ENCODE measurements at places on chromosomes 12 and 14. TPM values are rescaled to one million over a fixed set of nuclear protein-coding genes. Genes with fewer than 3 reads are reported as not detected.

Gene OR10A7
- total RNA-seq: not detected

Gene WSCD2
- 26.6 TPM for total RNA-seq

Gene PLEKHH1
- total RNA-seq: 2.7 TPM

Gene RNASE2
- 1.7 TPM for total RNA-seq

Gene TBX3
- total RNA-seq: 7.5 TPM

- DNase-seq: no peak
Observed at GRCh38 chr14:24395609-24396582, 2.9 kb upstream of the NYNRIN start.

- no peak for DNase-seq
Observed at GRCh38 chr14:75723716-75724115, 62.7 kb downstream of the TTLL5 start.

DNA sequence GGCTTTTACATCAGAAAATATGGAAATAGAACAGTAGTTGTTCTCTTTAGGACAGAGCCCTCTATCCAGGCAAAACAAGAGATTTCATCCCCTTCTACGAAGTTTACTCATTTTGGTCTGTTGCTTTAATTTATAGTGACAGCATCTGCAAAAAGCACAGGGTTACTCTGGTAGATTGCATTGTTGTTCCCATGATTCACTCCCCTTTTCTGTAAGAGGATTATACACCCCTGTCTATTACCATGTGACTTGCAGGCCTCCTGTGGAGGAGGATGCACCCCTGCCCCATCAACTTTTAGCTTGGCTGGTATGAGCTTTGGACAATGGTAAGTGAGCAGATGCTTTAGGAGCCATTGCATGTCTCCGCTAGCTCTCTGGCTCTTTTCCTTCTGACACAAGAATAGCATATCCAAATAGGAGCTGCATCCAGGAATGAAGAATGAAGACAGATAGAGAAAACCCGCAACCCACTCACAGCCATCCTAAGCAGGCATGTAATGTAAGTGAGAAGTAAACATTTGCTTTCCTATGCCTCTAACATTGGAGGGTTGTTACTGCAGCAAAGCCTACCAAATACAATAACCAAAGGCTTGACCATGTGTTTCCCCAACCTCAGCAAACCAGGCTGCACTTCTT, 304.2 kb downstream of the AKAP6 start:
- no peak for DNase-seq

GRCh38 chr12:56878010-56878339, 56.2 kb downstream of the SDR9C7 start:
- DNase-seq: no peak

GRCh38 chr12:120362516-120363273, 6.3 kb downstream of the MSI1 start:
- no peak for DNase-seq

DNA sequence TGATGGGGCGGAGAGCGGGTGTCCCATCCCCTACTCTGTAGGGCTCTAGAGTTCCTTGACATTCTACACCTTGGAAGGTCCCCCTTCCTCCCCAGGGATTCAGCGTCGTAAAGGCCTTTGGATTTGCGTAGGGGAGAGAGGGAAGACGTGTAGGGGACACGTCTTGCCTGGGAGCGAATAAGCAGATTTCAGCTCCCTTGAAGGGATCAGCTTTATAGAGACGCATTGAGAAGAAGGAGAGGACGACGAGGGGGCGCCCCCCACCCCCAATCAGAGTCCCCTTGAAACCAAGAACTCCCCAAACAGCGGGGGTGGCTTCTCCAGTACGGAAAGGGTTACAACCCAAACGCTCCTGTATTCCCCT, 324 bp downstream of the CALCOCO1 start:
- no peak for DNase-seq

- no peak for DNase-seq
Observed at GRCh38 chr12:105956662-105957457, 181.9 kb downstream of the NUAK1 start.

DNA sequence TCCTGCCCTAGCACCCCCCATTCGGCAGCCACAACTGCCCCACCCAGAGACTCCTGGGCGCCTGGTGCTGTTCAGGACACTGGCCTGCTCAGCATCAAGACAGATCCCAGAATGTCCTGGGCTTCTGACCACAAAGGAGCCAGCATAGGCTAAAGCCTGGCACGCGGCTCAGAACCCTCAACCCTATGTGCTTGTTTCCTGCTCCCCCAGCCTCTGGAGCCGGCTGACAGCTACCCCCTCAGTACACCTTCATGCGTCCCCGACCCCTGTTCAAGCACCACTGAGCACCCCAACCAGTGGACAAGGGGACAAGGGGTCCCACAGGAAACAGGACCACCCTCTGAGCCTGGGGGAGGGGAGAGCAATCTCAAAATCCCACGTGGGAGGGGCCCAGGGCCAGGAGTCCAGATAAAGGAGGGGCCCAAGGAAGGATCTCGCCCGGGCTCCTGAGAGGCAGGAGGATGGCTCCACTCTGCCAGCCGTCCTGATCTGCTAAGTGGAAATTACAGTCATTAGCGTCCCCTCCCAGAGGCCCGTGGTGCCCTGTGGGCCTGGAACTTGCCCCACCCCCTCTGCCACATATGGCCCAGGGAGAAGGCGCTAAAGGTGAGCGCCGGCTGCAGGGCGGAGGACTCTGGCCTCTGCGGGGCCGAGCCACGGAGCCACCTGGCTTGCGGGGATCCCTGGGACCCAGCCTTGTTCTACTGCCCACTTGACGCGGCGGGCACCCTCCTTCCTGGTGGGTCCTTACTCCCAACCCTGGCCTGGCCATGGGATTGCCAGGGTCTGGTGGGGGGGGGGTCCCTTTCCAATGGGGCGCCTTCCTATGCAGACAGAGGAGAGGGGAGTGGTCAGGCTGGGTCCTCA, 27.2 kb upstream of the GPR132 start:
- no peak for DNase-seq

DNA sequence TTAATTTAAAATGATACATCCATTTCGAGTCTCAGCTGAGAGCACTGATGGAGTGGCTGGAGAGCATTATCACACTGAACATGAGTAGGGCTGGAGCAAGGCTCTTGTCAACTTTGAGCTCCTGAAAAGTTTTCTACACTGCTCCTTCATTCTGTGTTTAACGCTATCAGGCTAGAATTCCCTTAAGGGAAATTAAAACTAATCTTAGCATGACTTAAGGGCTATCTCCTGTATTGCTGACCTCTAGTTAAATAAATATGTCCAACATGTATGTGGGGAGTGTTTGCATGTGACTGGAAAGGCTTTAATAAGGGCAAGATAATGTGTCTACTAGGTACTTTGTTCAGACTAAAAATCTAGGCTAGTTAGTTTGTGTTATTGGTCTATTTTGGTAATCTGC, 116.7 kb upstream of the CAND1 start:
- no peak for DNase-seq

DNA sequence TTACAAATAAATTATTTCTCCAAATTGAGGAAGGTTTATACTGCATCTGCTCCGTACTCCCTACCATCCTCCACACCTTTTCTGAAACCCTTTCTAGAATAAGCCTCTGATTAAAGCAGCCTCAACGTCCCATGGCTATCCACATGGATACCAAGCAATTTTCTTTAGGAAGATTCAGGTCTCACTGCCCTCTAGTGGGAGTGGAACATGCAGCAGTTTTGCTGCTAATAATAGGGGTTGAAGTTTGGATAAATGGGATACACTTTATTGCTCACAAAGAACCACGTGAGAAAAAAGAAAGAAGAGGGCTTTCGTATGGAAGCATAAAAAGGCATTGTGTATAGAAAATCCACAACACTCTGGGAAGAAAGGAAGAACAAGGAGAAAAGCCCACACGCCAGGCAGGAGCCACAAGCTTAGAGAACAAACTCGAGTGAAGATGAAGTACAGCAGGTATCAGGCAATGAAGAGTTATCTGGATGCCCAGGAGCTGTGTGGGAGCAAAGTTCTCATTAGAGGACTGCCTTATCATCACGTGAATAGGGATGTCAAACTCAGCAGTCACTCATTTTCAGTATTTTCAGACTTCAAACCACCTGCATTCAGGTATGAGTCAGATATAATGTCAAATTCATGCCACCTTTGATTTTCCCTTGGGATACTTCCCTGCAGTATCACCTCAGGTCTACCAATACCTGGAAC, 45.8 kb downstream of the CCER1 start:
- no peak for DNase-seq

DNA sequence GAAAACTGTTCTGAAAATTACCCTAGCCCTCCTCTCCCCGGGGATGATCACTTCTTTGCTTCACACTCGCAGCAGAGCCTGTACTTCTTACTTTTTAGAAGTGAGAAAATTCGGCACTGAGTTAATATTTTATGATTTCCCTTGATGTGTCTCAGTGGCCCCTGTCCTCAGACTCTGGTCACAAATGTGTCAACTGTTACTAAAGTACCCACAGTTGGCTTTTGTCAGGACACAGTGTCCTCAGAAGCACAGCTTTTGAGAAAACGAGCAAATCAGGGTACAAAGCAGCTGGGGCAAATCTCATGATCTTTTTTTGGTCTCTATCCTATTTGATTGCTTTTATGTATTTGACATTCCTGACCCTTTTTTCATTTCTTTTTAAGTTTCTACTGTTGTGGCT, 142.5 kb downstream of the SYNE2 start:
- DNase-seq: no peak

DNA sequence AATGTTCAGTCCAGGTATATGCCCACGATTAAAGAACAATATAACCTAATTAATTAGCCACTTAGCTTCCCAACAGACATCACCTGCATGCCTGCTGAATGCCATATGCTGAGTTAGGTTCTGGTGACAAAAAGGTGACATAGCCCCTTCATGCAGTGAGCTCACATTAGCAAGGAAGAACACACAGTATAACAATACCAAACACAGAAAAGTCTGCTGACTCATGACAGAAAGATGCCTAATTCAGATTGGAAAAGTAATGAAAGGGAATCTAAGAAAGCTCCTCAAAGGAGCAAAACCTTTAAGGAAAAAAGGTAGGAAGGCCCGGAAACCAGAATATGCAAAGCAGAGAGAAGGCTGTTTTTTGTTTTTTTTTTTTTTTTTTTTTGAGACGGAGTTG, 59.0 kb downstream of the FERMT2 start:
- DNase-seq: no peak

- no peak for DNase-seq
Observed at GRCh38 chr12:49811961-49812401, 16.2 kb downstream of the NCKAP5L start.

Data from esophagus muscularis mucosa (tissue), 4 donors.